Vagina (tissue), 2 donors: ENCODE measurements at places on chromosomes 3 and 15. TPM values are rescaled to one million over a fixed set of nuclear protein-coding genes. Genes with fewer than 3 reads are reported as not detected.

- no peak for DNase-seq
Measured at GRCh38 chr3:13219902-13220296, 146.7 kb upstream of the IQSEC1 start.

The THAP10 gene
- total RNA-seq: 2.7 TPM

- DNase-seq: no peak
Measured at GRCh38 chr15:75867449-75867848, 24.2 kb downstream of the UBE2Q2 start.

DNA sequence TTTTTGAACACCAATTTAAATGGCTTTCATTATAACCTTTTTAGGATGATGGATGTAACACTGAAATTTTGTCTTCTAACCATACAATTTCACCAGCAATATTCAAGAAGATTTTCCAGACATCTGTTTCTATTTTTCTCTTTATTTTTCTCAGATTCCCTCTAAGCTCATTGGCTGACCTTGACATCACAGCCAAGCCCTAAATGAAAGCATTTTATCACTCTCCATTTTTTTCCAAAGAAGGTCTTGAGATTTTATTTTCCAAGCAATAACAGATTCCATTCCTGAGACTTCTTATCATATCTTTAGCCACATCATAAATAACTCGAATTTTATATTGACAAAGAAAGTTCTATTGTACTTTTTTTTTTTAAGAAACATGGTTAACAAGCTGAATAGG is 392.6 kb upstream of the THBS1 start:
- no peak for DNase-seq

The ETFA gene
- 97.5 TPM for total RNA-seq

The SLC7A14 gene
- total RNA-seq: 1.2 TPM

- peak; percentile 49 for DNase-seq
Measured at GRCh38 chr15:31269816-31270575, 56.6 kb upstream of the KLF13 start.

DNA sequence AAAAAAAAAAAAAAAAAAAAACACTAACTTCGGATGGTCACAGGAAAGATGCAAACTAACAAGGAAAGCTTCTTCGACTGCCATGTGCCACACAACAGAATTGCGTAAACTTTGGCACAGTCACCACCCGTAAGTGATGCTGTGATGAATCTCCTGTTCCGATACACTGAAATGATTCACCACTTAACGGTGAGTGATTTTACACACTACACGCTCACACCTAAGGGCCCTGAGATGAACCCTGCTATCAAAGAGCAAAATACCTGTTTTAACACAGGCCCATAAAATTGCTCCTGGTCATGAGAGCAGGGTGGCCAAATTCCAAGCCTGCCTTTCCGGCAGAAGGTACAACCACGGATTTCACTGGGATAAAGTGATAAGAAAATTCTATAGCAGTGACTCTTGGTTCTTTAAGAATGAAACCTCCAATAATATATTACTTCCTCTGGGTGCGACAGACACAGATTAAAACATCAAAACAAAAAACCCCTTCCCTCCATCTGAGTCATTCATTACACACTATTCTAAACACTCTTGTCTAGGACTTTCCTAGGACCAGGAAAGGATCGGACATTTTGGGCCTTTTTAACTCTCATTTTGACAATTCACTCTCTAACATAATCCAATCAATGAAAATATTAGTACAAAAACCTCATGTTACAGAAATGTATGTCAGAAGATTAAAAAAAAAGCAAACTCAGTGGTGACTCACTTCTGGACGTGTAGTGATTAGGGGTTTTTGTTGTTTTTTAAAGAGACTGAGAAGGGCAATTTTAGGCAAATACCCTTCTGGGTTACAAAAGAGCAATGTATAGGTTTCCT is 28.3 kb downstream of the LRIG1 start:
- DNase-seq: no peak

GRCh38 chr3:101849714-101850245 is 466 bp downstream of the NFKBIZ start:
- DNase-seq: no peak

GRCh38 chr3:103863381-103863780 is 1428.6 kb downstream of the ZPLD1 start:
- no peak for DNase-seq

- DNase-seq: no peak
Measured at GRCh38 chr3:45948311-45948781, 5.1 kb downstream of the CXCR6 start.

The FGF12 gene
- 1.5 TPM for total RNA-seq

DNA sequence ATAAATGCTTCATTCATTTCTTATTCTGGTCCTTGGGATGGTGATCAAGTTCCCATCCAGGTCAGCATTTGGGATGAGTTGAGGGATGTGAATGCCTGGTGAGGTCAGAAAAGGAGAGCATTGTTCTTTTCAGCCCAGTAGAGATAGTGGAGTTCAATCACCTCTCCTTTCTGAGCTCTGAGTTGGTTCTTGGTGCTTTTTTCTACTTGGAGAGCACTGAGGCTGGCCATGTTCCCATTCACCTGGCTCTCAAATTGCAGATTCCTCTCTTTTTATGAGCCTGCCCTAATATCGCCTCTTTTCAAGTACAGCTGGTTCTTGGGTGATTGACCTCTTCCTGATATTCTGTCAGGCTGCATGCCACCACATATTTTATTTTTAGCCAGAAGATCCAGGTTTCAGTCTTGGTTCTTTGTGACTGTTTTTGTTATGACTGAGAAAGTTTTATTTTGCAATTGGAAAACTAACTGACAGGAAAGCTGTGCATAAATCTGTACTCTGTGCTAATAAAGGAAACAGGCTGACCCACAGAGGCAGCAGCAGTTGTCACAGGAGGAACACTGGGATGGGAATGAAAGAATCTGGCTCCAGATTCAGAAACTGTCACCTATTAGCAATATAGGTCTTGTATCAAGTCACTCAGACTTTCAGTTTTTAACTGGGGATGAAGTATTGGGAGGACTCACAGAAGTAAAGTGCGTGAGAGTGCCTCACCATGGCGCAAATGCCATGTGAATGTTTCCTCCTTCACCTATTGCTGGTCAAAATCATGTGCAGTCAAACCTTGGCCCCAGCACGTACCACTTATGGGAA is 10.7 kb downstream of the AQP9 start:
- DNase-seq: no peak

- no peak for DNase-seq
Measured at GRCh38 chr3:194866236-194866635, 180.6 kb downstream of the FAM43A start.

DNA sequence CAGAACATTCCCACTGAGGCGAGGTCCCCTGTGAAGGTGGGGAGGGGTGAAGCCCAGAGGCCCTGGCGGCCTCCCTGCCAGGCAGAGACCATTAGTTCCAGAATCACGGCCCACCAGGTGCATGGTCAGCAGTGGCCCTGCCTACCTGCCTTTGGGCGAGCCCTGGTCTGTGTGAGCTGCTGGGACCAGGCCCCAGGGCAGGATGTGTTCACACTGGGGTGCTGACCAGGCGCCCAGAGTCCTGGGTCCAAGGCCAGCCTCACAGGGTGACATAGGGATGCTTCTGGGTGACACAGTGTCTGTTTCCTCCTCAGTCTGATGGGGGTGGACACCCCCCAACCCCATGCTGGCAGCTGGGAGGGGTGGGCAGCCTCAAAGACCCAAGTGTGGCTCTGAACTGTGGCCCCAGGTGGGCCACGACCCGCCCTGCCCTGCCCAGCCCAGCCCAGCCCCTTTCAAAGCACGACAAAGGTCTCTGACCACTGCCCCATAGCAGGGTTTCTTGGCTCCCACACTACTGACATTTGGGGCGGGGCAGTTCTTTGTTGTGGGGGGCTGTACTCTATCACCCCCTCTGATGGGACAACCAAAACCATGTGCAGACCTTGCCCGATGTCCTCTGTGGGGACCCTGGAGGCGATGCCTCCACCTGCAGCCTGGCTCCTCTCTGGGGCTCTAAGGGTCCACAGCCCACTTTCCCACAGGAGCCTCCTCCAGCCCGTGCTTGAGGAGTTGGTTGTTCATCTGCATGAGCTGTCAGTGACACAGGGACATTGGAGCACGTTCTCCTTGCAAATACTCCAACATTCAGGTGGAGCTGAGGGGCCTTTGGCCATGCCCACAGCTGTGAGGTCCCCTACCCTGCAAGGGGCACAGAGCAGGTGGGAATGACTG is 44.8 kb upstream of the SLC41A3 start:
- DNase-seq: peak; percentile 74

The SCN11A gene
- not detected for total RNA-seq

The DNAJC13 gene
- 26.5 TPM for total RNA-seq

GRCh38 chr15:59154243-59154642 is 49.3 kb downstream of the CCNB2 start:
- no peak for DNase-seq

DNA sequence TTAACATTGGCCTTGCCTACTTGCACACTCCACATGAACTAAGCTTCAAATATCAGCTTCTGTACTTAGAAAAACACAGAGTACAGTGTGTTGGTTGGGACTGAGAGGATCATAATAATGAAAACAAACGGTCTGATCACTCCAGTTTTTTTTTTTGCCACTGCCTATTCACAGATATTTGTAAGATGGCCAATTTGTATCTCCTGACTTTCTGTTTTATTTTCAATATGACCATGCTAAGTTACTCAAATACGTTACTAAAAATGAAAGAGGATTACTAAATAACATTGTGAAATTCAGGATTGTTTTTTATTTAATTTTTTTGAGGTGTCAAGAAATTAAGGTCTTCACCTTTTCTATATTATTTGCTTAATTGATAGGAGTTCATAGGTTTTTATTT is 595.1 kb downstream of the TUSC7 start:
- DNase-seq: no peak

DNA sequence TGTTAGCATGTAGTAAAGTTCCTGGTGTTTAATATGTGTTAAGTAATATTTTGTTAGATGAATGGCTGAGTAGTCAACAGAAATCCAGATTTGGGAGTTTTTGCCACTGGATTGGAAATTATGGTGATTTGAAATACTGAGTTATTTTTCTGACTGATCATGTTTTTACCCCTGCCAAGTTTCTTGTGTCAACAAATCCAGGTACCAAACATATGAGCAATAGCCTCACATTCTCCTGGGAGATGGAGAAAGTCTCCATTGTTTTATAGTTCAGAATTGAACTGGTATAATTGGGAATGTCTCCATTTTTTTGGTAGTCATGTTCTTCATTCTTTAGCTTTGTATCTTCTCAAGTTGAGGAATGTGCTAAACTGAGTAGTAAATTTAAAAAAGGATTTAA is 767.2 kb upstream of the LMCD1 start:
- no peak for DNase-seq

DNA sequence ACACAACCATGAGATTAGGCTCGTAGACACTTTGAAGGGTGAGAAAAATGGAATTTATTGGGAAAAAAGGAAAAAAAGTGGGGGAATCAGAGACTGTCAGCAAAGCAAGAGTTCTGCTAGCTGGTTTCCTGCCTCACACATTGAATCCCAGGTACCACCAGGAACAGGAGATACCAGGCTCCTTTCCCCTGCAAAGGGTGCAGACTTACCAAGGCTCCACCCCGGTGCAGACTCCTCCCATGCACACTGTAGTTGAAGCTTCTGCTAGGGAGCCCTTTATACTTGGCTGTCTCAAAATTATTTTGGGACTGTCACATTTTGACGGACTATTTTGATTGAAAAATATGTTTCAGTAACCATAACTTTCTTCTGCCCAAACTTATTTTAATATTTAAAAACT is 819.9 kb upstream of the GBE1 start:
- no peak for DNase-seq

DNA sequence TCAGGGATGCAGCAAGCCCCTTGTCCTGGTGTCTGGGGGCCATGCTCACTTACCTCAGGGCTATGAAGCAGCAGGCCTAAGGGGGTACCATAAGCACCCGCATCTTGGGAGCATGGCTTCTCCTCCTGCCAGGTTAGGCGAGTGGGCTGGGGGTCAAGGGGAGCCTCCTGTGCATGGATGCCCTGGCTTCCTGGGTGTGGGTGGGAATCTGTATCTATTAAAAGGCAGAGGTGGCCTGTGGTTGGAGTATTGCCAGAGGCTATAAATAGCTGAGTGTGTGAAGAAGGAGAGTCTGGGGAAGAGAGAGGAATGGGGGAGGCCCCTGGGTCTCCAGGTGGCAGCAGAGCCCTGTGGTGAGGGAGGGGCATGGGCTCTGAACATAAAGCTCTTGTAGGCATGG is 19.5 kb downstream of the ACVR2B start:
- DNase-seq: no peak

The ACP3 gene
- 12.3 TPM for total RNA-seq

GRCh38 chr15:90560229-90560776 is 30.6 kb downstream of the CRTC3 start:
- DNase-seq: no peak

The CA12 gene
- 89.6 TPM for total RNA-seq

The ALDH1A2 gene
- 22.1 TPM for total RNA-seq

The GOLGA6B gene
- not detected for total RNA-seq

- DNase-seq: no peak
Measured at GRCh38 chr3:128946411-128946810, 47.5 kb downstream of the CFAP92 start.

The NAALADL2 gene
- 12.5 TPM for total RNA-seq

The CLDN16 gene
- total RNA-seq: 0.49 TPM

GRCh38 chr15:33040496-33040895 is 154.0 kb downstream of the FMN1 start:
- no peak for DNase-seq

The TGM5 gene
- total RNA-seq: 8.3 TPM

The GREM1 gene
- 122 TPM for total RNA-seq

The ARPP21 gene
- not detected for total RNA-seq

DNA sequence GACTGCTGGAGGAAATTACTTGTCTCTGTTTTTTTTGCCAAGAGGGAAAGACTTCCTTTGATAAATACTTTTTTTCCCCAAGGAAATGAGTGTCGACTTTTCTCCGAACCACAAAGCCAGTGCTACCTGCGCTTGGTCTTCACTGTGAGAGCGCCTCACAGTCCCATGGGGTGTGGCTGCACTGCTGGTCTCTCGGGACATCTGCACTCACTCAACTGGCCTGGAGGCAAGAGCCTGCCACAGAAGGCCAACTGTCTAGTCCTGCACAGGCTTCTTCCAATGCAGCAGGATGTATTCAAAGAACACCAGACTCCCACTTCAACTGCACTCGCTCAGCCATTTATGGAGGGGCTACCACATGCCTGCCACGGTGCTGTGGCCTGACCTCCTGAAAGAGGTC is 40.6 kb upstream of the CGNL1 start:
- DNase-seq: no peak

DNA sequence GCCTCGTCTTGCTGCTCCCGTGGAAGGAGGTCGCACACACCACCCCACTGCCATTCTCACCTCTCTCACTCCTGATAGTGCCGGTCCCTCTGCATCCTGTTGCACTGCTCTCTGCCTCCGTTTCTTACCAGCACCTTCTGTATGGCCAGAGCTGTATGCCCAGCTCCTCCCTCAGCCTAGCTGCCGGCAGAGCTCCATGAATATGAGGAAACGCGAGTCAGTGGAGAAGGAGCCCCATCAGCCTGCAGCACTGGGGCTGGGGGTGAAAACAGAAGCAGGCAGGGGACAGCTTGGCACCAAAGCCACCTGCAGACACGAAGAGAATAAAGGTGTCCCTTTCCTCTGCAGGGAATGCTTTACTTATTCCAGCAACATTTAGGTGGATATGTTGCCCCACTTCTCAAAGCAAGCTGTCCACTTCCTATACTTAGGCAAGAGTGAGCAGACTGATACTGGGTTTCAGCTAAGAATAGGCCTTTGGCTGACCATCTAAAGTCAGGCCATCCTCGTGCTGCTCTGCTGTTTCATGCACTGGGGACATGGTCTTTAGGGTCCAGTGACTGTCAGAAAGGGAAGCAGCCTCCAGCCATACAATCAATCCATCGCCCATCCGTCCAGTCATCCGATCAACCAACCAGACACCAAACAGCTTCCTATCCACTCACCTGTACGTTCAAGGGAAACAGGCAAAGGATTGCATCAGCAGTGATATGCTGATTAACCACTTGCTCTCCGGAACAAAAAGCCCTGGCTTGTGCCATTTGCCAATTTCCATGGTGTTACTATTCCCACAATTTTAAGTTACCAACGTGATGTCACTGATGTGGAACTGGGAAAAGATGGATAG is 222.7 kb downstream of the XXYLT1 start:
- no peak for DNase-seq
